ENCODE measurements at places on chromosomes 3 and 15.

GRCh38 chr15:35491999-35492398 lies 54.0 kb downstream of the DPH6 start:
- DNase-seq: no peak

DNA sequence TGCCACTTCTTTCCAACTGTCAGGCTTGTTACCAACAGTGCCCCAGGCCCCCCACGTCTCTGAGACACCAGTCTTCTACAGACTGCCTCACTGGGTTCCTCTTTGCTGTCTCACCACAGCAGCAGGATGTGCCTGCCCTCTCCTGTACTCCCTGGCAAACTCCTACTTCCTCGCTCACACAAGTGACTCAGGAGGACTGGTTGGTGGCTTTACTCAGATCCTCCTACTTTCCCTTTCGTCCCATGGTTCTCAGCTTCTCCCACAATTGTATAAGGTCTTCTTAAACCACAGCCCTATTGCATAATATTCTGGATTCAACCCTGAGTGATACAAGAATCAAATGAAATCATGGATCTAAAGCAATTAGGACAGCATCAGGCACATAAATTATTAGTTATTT lies 246.6 kb upstream of the PROK2 start:
- no peak for DNase-seq

DNA sequence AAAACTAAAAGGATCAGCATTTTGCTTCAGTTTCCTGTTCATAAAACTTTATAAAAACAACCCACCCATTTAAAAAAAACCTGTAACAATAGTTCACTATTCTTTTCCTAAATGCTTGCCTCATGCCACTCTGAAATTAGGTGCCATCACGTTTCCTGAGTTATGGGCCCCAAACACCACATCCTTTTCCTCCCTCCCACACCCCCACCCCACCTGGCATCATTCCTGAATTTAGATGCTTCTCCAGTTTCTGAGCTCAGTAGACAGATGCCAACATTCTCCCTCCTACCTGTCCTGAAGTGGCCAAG lies 11.9 kb upstream of the ARHGEF3 start:
- no peak for DNase-seq

DNA sequence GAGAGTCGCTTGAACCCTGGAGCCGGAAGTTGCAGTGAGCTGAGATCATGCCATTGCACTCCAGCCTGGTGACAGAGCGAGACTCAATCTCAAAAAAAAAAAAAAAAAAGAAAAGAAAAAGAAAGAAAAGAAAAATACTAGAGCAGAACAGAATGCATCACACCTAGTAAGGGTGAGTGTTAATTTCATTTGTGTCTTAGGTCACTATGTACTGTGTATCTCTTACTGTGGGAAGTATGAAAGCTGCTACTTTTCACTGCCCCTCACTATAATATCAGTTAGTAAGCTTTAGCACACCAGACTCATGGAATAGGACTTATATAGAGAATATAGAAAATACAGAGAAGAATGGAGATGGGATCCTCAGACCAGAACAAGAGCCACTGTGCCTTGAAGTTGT lies 45.9 kb upstream of the RASA2 start:
- DNase-seq: no peak

DNA sequence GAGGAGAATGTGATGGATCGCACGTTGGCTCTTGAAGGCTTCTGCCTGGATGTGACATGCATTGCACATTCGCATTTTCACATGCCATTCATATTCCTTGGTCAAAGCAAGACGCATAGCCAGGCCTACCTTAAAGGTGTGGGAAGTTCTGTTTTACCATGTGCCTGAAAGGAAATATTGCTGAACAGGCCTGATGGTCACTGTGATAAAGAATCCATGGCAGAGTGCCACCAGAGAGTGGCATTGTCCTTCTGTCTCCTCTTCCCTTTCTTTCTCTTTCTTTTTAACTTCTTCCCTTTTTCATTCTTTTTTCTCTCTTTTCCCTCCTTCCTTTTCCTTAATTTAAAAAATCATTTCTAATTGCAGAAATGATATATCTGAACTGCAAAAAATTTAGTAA lies 15.9 kb upstream of the MITF start:
- no peak for DNase-seq

GRCh38 chr3:192061426-192061825 lies 600.5 kb downstream of the PYDC2 start:
- no peak for DNase-seq

DNA sequence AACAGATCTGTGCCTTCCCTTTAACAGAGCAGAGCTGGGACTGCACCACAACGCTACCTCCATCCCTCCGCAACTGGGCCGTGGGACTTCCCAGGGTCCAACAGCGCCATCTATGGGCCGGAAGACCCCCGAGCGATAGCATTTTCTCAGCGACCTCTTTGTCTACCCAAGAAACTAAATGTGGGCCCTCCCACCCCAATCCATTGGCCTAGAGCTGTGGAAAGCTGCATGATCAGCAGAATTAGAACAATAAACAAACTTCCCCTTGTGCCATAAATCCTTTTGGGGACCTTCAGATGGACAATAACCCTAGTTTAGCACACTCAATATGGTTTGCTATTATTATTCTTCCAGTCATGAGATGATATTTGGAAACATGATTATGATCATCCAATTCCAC lies 74.8 kb upstream of the NTRK3 start:
- peak; percentile 20 for DNase-seq

- DNase-seq: no peak
These were observed 48.0 kb upstream of the C15orf39 start for GRCh38 chr15:75153565-75154276.

GRCh38 chr3:4551051-4551711 lies 58.0 kb downstream of the ITPR1 start:
- DNase-seq: no peak

DNA sequence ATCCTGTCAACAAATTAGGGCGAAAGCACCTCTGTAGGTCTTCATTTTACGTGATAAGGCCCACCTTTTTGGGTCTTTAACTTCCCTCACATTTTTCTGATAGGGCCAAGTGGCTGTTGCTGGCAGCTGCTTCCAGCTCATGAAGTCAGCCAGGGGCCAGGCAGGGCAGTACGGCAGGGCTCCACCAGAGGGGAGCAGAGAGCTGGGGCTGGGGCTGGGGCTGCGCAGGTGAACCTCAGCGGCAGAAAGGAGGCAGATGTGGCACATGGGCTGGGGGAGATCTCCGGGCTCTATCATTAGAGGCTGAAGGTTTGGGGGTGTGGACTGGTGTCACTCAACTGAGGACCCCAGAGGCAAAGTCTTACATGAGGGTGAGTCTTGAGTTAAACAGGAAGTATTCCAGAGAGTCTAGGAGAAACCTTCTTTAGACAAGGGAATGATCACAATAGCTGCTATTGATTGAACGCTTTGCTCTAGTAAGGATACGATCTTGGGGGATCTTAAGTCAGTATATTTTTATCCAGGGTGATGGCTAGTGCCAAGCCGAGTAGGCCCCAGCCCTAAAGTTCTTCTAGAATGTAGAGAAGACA lies 62.8 kb upstream of the MEX3B start:
- peak; percentile 13 for DNase-seq

DNA sequence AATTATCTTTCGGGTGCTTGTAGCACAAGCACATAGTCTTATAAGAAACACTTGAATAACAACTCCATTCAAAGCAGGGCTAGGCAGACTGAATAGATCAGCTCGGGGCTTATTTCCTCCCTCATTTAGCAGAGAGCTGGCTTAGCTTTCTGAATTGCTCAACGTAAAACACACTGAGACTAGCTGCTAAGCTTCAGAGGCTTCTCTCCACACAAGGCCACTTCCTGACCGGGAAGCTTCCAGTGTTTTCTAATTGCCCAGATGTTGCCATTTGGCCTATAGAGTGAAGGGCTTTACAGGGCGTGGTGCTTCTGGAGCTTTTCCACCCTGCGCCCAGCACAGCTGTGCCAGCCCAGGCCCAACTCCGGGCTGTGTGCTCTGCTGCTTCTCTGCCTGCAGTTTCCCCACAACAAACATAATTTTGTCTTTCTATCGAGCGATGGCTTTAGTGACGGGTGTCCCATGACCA lies 16.6 kb downstream of the FAM240A start:
- no peak for DNase-seq

DNA sequence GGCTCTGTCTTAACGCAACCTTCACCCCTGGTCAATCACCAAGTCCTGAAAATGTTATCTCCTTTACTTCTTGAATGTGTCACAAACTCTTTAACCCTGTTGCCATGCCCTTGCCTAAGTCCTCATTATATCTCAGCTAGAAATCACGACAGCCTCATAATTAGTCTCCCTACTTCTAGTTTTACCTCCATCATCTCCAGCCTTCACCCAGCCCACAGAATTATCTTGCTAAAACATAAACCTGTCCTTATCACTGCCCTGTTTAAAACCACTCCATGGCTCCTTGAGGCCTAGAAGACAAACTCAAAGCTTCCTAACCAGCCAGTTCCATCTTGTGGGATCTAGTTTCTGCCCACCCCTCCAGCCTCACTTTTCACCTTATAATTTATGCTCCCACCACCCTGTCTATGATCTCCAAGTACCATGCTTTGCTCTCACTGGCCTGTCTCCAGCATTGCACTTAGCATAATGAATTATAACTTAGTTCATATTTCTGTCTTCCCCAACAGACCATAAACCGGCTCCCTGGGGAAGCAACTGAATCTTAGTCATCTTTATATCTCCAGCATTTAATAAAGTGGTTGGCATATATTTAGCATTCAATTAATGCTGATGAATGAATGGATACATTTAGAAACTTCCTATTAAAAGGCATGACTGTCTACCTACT lies 39.2 kb downstream of the GPR176 start:
- DNase-seq: no peak

GRCh38 chr3:9912294-9912935 lies 4.5 kb upstream of the IL17RC start:
- no peak for DNase-seq

- no peak for DNase-seq
These were observed 8.4 kb downstream of the MITF start for GRCh38 chr3:69747511-69748258.

GRCh38 chr15:78308422-78309032 lies 9.1 kb upstream of the SKIC8 start:
- DNase-seq: peak; percentile 79

- DNase-seq: no peak
These were observed 44.3 kb upstream of the FSIP1 start for GRCh38 chr15:39826975-39827374.

DNA sequence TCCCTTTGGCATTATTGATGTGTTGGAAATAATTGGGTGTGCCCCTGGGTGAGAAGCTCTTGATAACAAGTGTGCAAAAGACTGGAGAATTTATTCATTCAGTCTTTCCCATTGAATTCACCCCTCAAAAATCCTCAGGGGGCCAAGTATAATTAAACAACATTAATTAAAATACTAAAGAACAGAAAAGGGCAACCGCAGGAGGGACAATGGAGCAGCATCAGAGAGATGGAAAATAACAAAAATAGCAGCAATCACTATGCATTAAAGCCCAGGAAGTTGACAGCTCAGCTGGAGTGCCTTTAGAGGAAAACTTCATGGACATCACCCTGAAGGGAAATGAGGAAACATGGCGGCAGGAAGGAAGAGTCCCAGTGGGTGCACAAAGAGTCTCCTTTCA lies 227.6 kb downstream of the MINAR1 start:
- no peak for DNase-seq

GRCh38 chr3:59777667-59778077 lies 727.8 kb upstream of the CFAP20DC start:
- no peak for DNase-seq

- DNase-seq: no peak
These were observed 16.8 kb downstream of the EMC4 start for GRCh38 chr15:34241376-34242330.

DNA sequence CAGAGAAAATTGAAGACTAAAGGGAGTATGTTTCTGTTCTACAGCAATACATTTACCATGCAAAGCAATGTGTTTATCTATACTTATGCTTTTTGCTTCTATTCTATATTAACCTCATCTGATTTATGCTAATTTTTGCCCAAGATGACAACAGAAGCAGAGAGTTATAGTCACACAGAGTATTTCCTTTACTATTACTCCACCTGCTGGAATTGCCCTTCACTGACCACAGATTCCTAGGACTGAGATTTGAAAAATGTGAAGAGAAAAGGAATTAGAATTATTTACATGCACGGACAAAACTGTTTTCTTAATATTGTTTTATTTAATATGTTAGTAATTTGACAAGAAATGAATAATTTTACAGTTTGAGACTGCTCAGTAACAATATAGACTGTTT lies 745.6 kb downstream of the VGLL3 start:
- peak; percentile 23 for DNase-seq

GRCh38 chr3:155009217-155009616 lies 70.9 kb upstream of the MME start:
- DNase-seq: no peak

- no peak for DNase-seq
These were observed 218.6 kb downstream of the THSD4 start for GRCh38 chr15:71333839-71334238.

- DNase-seq: no peak
These were observed 186.7 kb upstream of the SLC2A2 start for GRCh38 chr3:171213178-171213577.

DNA sequence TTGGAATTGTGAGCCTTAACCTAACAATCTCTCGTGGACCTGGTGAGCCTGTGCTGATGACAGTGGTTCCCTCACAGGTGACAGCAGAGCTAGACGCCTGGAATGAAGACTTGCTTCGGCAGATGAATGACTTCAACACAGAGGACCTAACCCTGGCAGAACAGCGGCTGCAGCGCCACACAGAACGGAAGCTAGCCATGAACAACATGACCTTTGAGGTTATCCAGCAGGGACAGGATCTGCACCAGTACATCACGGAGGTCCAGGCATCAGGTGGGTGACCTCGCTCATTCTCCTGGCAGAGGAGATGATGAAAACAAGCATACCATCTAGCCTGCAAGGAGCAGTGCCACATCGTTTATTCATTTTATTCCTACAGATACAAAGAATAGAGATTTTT lies 316.9 kb upstream of the UMPS start:
- DNase-seq: no peak

- DNase-seq: no peak
These were observed 106.8 kb downstream of the EDEM1 start for GRCh38 chr3:5294356-5294755.

DNA sequence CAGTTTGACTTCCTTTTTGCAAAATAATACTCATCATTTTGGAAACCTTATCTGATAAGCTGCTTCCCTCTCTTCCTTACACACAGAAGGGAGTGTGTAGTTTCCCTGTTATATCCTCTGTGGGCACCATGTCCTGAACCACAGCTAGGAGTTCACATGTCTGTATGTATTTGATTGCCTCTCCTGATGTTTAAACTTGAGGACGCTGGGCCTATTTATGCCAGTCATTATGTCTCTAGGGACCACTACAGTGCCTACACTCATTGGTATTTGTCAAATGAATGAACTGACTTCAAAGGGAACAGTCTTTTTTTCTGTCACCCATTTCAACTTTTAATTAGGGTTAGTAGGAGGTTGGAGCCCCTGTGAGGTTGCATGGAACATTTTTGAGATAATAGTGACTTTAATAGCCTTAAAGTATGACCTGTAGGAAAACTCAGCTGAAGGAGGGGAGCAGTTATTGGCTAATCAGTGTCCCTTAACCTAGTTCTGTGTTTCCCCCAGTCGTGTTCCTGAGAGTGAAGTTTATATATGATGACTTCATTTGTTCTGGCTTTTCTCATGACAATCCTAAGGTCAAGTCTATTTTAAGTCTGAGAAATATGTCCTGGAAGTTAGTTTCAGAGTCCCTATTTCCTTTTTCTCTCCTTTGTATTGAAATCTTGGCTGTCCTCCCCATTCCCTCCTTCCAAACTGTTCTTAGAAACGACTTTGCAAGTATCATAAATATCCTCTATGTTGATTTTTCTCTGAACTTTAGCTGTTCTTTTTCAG lies 28.9 kb downstream of the PDE8A start:
- DNase-seq: no peak

Measured in NCI-H2081 (cell line).